NCI-H510A (cell line): ENCODE measurements at places on chromosomes 7 and 10.

DNA sequence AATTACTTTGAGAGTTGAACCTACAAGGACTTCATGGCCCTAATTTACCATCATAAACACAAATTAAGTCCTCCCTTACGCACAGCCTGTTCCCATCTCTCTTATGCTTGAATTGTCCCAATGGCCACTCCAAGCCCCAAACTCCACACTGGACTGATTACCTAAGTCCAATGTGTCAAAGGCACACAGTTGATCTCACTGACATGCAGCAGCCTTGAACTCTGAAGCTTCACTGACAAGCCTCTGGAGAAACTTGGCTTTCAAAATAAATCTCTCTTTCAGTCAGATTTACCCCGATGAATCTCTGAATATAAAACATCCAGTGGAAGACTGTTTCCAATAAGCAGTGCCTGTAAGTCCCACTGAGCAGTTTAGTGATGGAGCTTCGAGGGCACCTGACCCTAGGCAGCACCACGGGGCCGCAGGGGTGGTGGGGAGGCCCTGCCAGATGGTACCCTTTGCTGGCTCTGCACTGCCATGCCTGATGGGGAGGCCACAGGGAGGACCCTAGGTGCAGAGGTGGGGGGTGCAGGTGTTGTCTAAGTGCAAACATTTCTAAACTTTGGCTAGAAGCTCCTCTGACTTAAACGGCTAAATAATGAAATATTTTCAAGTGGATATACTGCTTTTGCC, 3.3 kb upstream of the MAT1A start:
- DNase-seq: no peak

GRCh38 chr10:70337201-70337651, 45.2 kb downstream of the LRRC20 start:
- no peak for DNase-seq

- no peak for DNase-seq
These were observed 15.3 kb downstream of the POT1 start for GRCh38 chr7:124914298-124914697.

- no peak for DNase-seq
These were observed 10.7 kb upstream of the COBL start for GRCh38 chr7:51327287-51327717.

- no peak for DNase-seq
These were observed 40.9 kb downstream of the FRMPD2 start for GRCh38 chr10:48233559-48234005.

GRCh38 chr7:114857605-114858004, 64.3 kb upstream of the MDFIC start:
- DNase-seq: no peak

DNA sequence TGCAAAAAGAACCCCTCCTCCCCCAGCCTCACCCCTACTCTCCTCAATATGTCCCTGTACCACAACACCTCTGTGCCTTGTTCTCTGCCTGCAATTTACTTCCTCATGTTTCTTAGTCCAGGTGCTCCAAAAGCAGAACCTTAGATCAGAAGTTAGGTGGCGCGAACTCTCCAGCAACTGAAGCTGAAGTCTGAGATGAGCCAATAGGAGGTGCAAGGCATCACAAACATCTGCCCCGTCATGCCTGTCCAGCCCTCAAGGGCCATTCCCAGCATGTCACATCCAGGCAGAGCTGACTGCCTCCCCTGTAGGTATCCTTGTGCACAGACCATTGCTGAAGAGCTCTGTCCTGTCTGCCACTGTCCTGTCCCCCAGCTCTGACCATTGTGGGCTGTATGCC, 508.8 kb downstream of the GRID1 start:
- DNase-seq: no peak

DNA sequence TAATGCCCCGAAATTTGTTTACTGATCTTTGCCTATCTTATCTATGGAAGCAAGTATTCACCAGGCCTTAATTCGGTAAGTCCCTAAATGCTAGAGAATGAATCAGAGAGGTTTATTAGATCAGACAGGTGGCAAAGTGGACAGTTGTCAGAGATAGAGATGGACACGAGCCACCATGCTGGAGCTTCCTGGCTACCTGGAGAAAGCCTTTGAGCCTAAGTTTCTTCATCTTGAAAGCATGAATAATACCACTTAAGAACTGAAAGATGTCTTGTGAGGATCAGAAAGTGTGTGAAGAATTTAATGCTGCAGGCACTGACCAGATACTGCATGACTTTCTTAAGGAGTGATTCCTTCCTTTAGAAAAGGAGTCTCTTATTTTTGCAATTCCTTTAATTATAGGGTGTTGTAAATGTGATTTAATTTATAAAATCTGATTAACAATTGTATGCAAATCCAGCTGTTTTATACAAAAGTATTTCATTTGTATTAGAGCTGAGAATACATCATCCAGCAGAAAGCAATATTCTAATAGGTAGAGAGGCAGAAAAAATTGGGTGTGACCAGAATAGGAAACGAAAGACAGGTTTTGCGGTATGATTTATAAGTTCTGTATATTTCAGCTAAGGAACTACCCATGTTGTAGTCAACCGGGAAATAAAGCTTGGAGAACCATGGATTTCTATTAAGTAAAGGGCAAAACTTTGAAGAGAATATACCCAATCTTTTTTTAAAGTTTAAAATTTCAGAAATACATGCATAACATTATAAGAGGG, 82.7 kb downstream of the SMURF1 start:
- no peak for DNase-seq

- no peak for DNase-seq
These were observed 97.5 kb downstream of the UNCX start for GRCh38 chr7:1329966-1330800.

DNA sequence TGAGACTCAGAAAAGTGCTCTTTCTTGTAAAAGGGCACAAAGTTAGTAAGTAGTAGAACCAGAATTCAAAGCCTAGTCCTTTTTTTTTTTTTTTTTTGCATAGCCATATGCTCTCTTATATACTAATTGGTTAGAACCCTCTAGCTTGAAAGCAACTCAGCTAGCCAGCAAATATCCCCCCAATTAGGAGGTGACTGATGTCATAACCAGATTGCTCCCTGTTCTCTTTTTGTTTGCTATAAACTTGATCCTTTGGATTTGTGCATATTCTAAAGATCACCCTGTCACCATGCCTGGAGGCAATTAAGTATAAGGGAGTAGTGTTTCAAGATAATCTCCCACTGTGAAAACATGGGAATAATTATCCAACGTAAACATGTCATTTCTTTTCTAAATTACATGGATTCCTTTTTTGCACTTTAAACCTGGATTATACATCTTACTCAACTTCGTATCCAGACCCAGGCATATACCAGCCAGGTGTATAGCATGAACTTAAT, 963.4 kb downstream of the CNTNAP2 start:
- DNase-seq: no peak

DNA sequence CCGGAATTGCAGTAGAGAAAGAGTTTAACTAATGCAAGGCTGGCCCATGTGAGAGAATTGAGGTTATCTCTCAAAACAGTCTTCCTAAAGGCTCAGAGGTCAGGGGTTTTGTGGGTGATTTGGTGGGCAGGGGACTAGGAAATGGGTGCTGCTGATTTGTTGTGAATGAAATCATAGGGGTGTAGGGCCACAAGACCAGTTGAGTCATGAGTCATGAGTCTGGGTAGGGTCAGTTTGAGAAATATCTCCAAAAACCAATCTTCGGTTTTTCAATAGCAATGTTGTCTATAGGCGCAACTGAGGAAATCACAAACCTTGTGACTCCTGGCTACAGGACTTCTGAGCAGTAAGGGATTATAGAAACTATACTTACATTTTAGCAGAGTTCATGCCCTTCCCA, 460.0 kb upstream of the NRP1 start:
- no peak for DNase-seq
